ENCODE measurements at places on chromosomes 5 and 9.
A peak's percentile ranks its signal among the peaks of the same experiment; 100 is the strongest.

DNA sequence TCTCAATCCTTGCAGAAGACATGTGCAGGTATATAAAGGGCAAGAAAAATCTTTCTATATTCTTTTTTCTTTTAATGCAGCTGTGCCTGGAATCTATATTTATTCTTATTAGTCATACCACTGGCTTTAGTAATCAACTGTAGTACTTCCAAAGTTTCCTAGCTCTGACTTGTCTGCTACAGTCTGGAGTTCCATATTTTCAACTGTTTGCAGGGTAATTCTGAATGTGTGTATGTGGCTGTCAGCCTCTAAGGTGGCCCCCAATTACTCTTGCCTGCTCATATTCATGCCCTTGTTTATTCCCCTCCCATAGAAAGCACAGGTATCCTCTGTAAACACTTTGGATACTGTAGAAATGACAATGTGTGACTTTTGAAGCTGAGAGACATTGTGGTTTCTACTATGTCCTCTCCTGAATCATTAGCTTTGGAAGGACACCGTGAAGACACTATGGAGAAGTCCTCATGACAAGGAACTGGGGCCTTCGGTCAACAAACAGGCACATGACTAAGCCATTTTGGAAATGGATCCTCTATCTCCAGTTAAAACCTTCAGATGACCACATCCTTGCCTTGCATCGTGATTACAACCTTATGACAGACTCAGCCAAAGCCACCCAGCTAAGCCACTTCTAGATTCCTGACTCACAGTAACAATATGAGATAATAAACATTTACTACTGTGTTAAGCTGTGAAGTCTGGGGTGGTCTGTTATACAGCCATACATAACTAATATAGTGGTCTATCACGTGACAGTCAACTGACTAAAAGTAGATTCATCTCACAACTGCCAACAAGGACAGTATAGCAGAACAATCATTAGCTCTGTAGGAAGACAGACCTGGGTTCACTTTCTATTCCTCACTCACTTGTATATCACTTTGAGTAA lies 49.5 kb upstream of the SUSD1 start:
- DNase-seq, result peak; percentile 41

DNA sequence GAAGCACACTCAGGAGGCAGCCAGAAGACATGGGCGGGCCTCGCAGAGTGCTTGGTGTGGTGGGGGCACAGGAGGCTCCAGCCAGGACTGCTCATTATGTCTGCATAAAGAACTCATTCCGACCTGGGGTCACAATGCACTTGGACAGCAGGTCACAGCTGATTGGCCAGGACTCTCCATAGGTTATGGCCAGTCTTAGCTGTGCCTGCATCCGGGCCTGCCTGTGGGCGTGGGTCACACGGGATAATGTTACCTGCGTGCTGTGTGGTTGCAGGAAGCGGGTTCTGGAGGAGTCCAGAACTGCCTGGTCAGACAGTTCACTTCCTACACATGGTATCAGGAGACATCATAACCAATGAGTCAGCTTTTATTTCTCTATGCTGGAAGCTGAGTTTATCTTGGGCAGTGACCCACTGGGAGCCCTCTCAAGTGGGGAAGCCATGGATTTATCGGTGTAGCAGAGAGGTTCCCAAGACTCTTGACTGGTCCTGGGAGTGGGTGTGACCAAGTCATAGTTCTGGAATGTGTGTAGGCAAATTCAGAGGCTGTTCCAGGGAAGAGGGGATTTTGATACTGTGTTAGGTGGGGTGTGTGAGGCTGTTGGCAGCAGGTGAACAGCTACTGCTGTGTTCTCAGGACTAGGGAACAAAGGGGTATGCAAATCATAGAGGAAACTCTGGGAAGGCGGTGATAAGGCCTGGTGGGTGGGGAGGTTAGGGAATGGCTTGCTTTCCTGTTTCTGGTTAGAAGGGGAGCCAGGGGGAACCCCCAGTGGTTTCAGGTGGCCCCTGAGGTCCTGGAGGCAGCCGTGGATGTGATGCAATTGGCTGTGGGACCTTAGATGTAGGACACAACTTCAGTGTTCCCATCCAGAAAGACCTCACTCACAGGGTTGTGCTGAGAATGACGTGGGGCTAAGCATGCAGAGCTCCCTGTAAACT lies 51.3 kb downstream of the ARHGEF37 start:
- peak; percentile 96 for DNase-seq

DNA sequence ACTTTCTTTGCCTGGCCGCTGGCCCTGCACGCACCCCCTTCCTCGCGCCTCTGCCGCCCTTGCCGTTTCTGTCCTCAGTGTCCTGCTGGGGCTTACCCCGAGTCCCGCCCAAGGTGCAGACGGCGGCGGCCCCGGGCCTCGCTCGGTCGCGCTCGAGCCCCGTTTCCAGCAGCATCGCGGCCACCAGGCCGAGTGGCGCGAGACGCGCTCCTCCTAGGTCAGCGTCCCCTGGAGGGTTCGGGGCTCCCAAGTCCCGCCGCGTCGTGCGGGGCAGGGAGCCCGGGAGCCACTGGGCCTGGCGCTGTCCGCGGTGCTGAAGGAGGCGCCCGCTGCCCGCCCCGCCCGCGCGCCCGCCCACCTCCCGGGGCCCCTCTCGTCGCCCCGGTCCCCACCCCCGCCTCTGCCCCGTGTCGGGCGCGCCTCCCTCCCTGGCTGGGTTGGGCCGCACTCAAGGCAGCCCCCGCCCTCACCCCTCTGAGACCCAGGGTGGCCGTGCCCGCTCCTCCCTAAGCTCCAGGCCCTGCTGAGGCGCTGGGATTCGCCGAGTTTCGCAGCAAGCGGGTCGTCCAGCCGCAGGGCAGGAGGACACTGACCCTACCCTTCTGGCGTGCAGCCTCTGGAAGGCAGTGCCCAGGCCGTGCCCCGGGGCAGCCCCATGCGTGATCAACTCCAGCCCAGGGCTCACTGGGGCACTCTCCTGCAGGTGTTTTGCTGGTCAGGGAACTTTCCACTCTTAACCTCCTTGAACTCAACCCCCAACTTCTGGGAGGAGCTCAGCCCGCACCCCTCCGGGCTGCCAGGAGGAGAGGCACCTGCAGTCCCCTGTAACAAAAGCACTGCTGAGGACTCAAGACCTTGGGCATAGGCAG lies at the start of gene LHX3:
Gene LHX3, minus strand, starts transcription at position 291 of the 869 bp plus-strand sequence. Its CDS starts 116 bp downstream, at position 175.
- peak; percentile 29 for DNase-seq

DNA sequence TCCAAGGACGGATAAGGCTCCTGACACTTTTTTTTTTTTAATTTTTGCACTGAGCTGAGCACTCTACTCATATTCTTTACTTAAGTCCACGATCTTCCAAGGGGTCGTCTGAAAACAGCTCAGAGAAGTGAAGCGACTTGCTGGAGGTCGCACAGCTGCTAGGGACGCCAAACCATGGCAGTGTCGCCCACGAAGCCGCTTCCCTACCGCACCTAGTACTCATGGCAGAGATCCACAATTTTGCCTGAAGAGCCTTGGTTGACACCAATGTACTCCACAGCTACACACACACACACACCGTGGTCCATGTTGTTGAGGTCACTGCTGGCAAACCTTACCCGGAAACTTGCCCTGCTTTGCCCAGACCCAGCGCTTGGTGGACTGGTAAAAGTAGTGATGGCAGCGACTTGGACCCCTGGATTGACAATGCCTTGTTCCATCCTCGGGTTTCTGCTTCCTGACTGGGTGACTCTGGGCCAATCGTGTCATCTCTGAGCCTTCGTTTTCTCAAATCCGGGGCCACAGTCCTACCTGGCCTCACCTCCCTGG lies 521 bp upstream of the SLIT3 start:
- no peak for DNase-seq

- DNase-seq, result peak; percentile 77
These were observed 19.9 kb downstream of the MACROH2A1 start for GRCh38 chr5:135379046-135379654.

DNA sequence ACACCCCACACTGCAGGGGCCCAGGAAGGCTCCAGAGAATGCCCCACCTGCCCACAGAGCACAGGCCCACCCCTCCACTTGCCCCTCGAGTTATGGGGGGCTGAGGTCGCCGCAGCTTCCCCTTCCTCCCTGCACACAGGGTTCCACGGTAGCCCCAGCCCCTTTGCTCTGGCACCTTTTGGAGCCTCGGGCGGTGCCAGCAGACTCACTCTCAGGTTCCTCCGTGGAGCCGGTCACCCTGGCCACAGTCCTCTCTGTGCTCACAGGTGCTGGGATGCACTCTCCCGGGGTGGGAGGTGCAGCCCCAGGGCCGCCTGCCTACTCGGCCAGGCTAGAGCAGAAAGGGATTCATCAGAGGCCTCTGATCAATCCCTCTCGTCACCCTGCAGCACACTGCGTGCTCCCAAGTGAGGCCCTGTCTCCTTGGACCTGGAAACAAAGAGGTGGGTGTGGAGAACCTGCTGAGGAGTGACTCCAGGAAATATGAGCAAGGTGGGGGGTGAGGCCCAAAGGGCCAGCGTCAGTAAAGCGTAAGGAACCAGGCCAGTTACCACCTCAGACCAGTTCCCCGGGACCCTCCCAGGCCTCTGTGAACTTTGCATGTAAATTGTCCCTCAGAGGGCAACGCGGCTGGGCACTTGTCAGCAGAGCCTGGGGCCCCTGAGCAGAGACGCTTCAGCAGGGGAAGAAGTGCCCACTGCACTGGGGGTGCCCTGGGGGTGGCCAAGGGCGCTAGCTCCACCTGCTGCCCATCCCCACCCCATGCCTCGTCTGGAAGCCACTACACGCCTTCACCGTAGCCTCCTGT lies 167.8 kb downstream of the OLFM1 start:
- DNase-seq, result no peak

DNA sequence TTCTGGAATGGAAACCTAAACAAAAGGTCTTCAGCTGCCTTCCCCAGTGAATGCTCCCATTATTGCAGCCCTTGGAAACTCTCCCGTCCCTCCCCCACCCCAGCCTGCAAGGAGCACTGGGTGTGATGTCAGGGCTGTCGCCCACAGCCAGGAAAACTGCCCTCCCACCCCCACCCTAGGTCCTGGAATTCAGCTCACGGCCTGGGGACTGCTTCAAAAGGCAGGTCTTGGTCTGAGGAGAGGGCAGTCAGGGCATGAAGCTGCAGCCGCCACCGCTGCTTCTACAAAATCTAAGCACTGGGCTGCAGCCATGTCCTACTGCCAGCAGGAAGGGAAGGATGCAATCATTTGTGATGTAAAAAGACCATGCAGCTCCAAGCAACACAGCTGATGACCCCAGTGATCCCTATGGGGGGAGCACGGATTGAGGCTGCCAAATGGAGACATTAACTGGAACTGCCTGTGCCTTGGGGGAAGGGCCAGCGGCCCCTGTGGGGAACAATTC lies 11.4 kb downstream of the GRHPR start:
- no peak for DNase-seq

GRCh38 chr9:124512806-124513204 lies 5.6 kb upstream of the NR5A1 start:
- DNase-seq, result no peak

GRCh38 chr9:89668216-89668865 lies 63.5 kb downstream of the GADD45G start:
- no peak for DNase-seq

DNA sequence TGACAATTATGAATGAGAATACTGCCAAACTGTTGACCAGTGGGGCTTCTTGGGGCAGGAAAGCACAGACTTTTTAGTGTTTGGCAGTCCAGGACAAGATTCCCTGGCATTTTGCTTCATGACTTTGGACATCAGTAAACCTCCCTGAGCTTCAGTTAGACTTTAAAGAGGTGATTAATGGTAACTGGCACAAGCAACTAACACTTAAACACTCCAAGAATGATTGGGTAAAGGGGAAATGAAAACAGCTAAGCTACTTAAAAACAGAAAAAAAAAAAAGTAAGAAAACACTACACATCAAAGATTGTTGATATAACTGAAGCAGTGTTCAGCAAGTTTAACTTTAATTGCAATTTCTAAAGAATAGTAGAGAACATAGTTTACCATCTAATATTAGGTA lies 13.4 kb downstream of the PAIP1 start:
- DNase-seq, result no peak

- DNase-seq, result peak; percentile 96
These were observed 18.7 kb upstream of the RHOBTB3 start for GRCh38 chr5:95712347-95712958.

GRCh38 chr9:121557581-121558447 lies 58.2 kb upstream of the GGTA1 start:
- peak; percentile 79 for DNase-seq

DNA sequence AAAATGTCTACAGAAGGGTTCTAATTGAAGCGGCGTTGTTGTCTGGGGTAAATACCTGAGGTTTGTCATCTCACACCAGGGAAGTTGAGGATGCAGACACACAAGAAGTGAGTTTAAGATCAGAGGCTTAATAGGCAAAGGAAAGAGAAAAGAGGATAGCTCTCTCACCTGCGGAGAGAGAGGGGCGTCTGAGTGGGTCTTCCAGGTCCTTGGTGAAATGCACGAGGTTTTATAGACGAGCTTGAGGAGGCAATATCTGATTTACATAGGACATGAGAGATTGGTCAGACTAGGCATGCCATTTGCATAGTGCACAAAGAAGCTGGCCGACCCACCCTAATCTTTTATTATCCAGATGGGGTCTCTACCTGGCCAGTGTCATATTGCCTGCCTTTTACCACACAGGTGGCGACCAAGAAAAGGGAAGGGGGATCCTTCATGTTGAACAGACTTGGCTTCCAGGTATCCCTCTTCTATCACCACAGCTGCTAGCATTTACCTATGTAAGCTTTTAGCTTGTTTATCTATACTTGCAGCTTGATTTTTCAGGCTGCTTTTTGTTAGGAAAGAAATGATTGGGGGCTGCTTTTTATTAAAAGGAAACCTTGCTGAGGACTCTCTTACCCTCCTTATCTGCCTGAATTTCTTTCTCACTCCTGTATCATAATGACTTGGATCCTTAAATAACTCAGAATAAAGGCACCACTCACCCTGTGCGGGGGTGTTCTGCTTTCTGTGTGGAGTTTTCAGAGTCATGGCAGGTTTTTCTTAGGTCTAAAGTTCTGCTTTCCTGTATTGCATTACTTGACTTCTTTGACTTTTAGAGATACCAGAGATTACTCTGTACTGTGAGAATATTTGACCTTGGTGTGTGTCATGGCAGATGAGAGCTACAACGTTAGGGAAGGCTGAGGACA lies 9.4 kb upstream of the GLT6D1 start:
- DNase-seq, result no peak

DNA sequence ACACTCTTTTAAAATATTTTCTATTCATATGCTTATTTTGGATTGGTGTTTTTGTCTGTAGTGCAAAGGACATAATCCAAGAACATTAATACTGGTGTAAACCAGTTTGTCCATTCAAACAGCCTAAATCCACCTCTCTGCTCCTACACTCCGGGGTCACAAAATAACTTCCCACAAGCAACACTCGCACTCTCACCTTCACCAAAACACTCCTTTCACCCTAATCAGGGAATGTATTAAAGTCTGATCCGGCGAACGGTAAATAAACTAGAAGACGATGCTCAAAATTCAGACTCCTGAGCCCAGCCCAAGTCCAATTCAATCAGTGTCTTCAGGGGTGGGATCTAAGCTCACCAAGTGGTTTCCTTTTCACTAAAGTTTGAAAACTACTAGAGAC lies 649 bp downstream of the AP3B1 start:
- DNase-seq, result peak; percentile 4

All from epithelial cell of esophagus (primary cell).